ENCODE measurements at places on chromosomes 1 and 21.

DNA sequence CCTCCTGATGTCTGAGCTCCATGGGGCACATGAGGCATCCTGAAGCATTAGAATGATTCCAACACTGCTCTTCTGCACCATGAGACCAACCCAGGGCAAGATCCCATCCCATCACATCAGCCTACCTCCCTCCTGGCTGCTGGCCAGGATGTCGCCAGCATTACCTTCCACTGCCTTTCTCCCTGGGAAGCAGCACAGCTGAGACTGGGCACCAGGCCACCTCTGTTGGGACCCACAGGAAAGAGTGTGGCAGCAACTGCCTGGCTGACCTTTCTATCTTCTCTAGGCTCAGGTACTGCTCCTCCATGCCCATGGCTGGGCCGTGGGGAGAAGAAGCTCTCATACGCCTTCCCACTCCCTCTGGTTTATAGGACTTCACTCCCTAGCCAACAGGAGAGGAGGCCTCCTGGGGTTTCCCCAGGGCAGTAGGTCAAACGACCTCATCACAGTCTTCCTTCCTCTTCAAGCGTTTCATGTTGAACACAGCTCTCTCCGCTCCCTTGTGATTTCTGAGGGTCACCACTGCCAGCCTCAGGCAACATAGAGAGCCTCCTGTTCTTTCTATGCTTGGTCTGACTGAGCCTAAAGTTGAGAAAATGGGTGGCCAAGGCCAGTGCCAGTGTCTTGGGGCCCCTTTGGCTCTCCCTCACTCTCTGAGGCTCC lies 11.1 kb upstream of the RASSF5 start:
- DNase-seq, result no peak

GRCh38 chr1:57550092-57550491 lies 126.2 kb upstream of the DAB1 start:
- DNase-seq, result peak; percentile 30

DNA sequence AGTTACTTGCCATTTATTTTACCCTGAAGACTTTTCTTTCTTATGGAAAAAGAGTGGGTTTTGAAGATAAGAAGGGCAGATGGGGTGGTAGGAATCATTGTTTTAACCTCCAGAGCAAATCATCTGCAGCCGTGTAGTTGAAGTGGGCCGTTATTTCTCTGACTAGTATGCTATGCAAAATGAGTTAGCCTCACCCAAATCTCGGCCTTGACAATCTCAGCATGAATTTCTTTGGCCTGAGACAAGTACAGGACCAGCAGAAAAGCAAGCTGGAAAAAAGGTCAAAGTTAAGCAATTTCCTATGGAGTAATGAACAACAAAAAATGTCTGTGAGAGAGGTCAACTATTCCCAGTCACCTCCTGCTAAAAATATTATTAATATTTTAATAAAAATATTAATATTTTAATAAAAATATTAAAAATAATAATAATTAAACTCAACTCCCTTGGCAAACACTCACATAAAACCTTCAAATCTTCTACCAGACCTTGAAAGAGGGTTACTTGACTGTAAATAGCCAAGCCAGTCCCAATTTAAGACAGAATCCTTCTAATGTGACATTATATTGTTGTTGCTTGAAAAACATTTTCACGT lies 6.8 kb upstream of the TEKT2 start:
- no peak for DNase-seq

GRCh38 chr1:196366817-196367495 lies 241.3 kb downstream of the KCNT2 start:
- DNase-seq, result no peak

DNA sequence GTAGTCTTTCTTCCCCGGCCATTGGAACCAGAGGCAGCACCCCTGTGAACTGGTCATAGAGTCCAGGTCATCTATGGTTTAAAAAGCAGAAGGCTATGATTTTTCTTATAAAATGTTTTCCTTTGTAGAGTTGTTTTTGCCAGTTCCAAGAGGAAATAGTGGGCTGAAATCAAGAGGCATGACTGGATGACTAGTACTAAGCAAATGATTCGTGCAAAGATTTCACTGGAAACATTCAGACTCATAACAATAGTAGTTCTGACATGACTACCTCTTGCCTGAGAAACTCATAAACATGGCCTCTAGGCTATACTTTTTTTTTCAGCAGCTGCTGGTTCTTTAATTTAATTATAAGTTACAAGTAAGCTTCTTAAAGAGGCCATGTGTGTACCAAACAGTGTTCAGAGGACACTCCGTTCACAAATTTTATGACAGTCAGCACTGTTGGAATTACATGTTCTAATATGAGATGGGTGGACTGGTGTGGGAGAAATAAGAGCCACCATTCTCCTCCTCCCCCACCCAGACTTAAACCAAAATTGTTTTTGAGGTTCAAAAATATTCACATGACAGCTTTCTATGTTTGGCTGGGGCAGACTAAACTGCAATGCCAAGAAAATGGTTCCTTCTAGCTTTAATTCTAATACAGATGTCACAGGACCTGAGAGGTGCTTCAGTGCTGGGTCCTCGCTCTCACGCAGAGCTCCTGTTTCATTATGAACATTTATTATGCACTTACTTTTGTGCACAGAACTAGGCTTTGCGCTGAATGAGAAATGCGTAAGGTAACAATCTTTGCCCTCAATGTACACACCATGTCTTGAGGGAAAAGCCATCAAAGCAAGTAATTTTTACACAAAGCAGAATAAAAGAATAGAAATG lies 147.5 kb downstream of the ZC3H11B start:
- peak; percentile 11 for DNase-seq

DNA sequence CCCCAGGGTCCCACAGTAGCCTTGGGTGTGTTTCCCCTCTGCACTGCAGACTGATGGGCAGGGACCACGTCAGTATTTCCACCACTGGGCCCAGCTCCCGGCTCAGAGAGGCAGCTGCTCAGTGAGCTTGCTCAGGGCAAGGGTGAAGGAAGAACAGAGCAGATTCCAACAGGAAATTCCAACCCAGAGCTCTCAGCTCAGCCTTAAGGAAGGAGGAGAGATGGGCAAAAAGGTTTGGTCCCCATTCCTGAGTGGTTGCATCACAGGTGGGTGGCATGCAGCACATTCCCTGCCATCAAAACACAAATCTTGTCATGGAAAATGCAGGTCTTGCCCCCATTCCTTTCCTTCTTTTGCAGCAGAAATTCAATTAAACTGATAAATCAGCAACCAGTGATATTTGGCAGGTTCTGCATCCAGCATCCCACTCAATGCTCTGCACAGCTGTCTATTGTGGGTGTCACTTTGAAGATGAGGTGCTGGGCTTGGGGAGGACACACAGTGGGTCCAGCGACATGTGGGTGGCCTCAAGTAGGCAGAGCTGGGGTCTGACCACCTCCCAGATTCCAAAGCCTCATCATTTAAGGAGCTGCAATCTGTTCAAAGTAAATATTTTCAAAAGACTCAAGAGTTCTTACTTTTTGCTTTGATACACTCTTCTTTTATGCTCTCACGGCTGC lies 315.4 kb downstream of the DSCAM start:
- peak; percentile 22 for DNase-seq

GRCh38 chr1:43272576-43273571 lies 3.1 kb downstream of the TMEM125 start:
- DNase-seq, result no peak

- DNase-seq, result no peak
These were observed at the start of gene FGR for GRCh38 chr1:27634985-27635367. Gene FGR (minus strand): TSS chr1:27635185. CDS start chr1:27623916, 11,269 bp downstream.

- DNase-seq, result no peak
These were observed 367.1 kb upstream of the ADGRL4 start for GRCh38 chr1:79373481-79374125.

DNA sequence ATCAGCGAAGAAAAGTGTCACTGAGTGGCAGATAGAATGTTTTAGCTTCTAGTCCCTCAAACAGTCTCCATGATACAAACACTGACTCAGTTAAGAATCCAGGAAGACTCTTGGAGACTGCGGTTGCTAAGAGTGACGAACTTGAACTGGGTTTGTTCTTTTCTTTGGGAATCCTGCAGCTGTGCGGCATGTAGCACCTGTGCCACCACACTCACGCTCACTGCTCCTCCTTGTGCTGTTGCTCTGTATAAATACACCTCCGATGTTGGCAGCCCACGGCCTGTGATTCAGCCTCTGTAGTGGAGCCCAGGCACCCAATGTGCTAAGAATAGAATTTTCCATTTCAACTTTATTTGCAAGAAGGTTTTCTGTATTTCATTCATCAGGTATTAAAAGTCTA lies 5.5 kb upstream of the PPIE start:
- no peak for DNase-seq

- DNase-seq, result no peak
These were observed 18.6 kb downstream of the LURAP1 start for GRCh38 chr1:46221749-46222148.

GRCh38 chr1:41428738-41429640 lies 55.5 kb downstream of the EDN2 start:
- no peak for DNase-seq
